ENCODE measurements at places on chromosomes 3 and 15. TPM values are rescaled to one million over a fixed set of nuclear protein-coding genes. Genes with fewer than 3 reads are reported as not detected.

ARL6IP5 gene
- total RNA-seq, result 108 TPM

CCDC13 gene
- 8.6 TPM for total RNA-seq

FEZF2 gene
- total RNA-seq, result not detected

RPL39L gene
- 33.8 TPM for total RNA-seq

RTP3 gene
- total RNA-seq, result not detected

ACKR2 gene
- 0.41 TPM for total RNA-seq

KBTBD12 gene
- under 0.01 TPM for total RNA-seq

CRABP1 gene
- not detected for total RNA-seq

AADAC gene
- total RNA-seq, result 138 TPM

GNAT1 gene
- not detected for total RNA-seq

ACAP2 gene
- total RNA-seq, result 92.3 TPM

LMAN1L gene
- total RNA-seq, result not detected

HCN4 gene
- total RNA-seq, result not detected

TGM5 gene
- total RNA-seq, result not detected

MORF4L1 gene
- total RNA-seq, result 431 TPM

EOMES gene
- total RNA-seq, result not detected

ALDH1A3 gene
- 197 TPM for total RNA-seq

SI gene
- total RNA-seq, result not detected

BOC gene
- total RNA-seq, result 16.9 TPM

TRPM1 gene
- total RNA-seq, result not detected

GOLGA6L9 gene
- 1.2 TPM for total RNA-seq

PLSCR2 gene
- total RNA-seq, result not detected

EIF2B5 gene
- 28.1 TPM for total RNA-seq

ZNF501 gene
- total RNA-seq, result 13.1 TPM

CTXND1 gene
- total RNA-seq, result not detected

CD86 gene
- not detected for total RNA-seq

GOLGA6L7 gene
- total RNA-seq, result not detected

TRNT1 gene
- 17.8 TPM for total RNA-seq

GOLGA8S gene
- under 0.01 TPM for total RNA-seq

MYL3 gene
- not detected for total RNA-seq

CCR2 gene
- total RNA-seq, result not detected

CHL1 gene
- 0.63 TPM for total RNA-seq

GMNC gene
- not detected for total RNA-seq

MFAP1 gene
- 57.5 TPM for total RNA-seq

SLITRK3 gene
- not detected for total RNA-seq

CCDC9B gene
- 16.2 TPM for total RNA-seq
